Neural progenitor cell (in vitro differentiated cells): ENCODE measurements at places on chromosomes 1 and 21.

GRCh38 chr1:8925406-8925805 is 20.3 kb upstream of the CA6 start:
- DNase-seq = no peak

DNA sequence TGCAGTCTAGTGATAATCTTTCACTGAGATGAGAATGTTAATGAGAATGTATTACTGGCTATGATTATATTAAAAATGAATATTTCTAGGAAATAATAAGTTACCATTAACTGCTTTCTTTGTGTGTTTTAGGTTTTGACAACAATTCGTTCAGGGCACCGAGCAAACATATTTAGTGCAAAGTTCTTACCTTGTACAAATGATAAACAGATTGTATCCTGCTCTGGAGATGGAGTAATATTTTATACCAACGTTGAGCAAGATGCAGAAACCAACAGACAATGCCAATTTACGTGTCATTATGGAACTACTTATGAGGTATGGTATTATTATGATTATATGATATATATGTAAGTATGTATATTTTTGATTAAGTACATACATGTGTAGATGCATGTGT is 37.8 kb upstream of the MPC2 start:
- DNase-seq = no peak

DNA sequence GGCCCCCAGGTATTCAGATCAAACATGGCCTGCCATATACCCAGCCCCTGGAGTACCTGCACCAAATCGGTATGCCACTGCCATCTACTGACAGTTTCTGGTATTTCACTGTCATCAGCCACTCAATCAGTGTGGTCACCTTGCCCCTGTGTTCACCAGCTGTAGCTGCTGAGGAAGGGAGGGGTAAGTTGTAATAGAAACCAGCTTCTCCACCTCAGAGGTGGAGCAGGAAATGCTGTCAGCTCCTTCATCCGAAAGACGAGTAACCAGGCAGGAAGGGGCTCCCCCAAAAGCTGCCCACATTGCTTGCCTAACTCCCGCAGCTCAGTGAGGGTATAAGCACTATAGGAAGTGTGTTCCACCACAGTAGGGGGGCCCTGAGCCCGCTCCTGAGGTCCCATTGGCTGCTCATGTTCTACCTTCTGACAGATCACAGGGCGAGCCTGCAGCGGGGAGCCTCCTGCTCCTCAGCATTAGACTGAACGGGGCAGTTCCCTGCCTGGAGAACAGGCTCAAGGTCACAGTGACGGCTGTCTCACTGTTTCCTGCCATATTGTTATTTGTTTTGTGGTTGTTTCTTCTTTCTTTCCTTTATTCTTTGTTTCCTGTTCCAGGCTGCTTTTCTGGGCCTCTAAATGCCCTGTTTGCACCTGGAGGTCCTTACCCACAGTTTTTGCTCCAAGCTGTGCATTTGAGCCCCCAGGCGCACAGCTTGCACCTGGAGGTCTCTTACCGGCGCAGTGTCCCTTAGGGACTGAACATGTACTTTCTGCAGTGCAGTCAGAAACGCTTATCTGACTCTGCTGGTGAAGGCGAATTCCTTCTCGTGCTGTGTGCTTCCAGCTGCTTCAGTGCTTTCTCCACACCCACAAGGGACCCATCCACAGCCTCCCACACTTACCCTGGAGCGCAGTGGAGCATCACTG is 1638.3 kb downstream of the MRPL39 start:
- peak; percentile 35 for DNase-seq

DNA sequence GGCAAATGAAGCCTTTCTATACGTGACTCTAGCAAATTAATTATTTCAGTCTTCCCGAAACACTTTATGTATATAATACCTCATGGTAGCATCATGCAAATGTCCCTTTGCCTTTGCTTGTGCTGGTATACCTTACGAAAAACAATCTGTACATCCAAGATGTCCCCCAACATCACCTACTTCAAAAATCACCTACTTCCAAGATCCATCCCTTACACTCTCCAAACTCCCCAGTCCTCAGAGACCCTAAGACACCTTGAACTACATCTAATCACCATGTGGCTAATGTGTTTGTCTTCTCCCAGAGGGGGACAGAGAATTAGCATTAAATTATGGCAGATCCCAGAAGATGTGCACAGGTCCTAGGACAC is 46.5 kb upstream of the CRNN start:
- DNase-seq = no peak

DNA sequence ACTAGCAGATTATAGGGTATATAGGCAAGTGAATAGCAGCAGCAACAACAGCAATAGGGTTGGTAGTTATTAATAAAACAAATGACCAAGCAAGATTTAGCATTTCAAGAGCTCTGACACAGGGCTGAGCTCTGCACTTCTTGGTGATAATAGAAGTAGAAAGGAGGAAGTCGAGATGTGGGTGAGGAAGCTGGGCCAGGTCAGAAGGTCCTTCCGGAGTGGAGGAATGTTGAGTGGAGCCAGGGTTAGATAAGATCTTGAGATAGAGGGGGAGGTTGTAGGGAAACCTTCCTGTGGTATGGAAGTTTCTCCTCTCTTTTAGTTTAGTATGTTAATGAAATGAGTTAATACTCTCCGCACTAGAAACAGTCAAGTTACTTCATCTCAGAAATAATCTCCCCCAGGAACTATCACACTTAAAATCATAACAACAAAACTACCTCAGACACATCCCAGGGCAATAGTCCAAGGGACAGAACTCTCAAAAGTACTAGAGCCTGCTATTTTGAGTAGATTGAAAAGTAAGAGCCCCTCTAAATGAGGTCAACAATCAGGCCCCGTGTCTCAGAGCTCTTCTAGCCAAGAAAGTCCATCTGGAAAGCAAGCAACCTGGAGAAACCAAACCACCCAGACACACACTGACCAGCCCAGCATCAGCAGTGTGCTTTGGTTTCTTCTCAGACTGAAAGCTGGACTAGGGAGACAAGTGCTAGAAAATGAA is 45.4 kb upstream of the ATP1B1 start:
- no peak for DNase-seq

DNA sequence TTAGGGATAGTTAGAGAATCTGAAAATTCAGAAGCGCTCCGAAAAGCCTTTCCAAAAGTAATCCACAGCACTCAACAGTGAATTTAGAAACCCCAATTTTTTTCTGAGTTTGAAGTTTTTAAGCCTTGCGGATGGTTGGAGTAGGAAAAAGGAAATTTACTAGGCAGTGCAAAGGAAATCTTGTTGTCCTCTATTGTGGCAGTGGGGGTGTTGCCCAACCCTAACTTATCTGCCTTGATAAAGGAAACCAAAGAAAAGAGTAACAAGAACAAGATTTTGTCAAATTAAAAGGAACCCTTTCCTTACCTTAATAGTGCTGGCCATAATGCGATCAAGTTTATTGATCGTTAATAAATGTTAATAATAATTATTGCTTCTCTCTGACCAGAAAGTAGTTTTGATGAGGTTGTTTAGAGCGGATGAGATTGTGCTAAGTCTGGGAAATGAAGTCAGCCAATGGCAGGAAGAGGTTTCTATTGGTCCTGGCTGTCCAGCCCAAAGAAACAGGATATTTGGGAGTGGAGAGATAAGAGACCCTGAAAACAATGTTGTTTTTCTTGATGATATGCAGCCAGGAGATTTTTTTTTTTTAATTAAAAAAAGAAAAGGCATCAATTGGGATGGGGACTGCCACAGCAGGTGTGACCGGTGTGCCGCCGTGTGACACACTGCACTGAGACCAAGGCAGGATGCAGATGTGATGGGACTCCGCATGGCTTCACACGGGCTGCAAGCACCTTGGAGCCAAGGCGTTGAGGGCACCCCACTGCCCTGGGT is at the start of gene ERG:
Gene ERG (minus strand): TSS at position 421 of the 777 bp plus-strand sequence. CDS start 97 bp downstream, at position 324.
- no peak for DNase-seq

DNA sequence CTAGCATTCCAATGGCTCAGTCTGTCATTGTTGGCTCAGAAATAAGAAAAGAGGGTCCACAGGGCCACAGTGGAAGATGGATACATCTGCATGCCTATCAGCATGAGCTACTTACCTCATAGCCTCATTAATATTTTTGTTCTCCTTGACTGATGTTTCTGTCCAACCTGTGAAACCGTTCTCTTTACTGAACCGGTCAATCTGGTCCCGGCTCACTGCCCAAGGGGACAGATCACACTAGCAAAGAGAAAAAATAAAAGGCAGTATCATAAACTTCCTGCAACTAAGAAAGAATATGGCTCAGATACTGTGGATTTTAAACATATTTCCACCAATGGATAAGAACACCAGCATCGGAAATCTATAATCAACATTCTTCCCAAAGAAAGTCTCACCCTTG is 4.7 kb downstream of the RAB29 start:
- DNase-seq = no peak

DNA sequence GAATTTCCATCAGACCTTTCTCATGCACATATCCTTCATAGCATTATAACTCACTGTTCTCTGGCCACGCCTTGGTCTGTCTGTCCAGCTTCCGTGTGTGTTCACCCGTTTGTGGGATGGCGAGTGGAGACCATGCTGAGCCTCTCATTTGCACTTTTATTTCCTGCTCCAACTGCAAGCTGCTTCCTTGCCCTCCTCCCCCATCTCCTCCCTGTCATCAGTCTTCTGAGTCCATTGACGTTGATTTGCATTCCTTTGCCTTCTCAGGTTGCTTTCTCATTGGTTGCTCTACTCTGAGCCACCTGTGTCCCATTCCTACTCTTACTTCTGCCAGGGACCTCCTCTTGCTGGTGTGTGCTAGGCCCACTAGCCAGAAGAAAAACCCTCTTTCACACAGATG is 146.4 kb downstream of the NOS1AP start:
- peak; percentile 41 for DNase-seq

- no peak for DNase-seq
These were observed 945 bp upstream of the WNT9A start for GRCh38 chr1:227948493-227949260.

DNA sequence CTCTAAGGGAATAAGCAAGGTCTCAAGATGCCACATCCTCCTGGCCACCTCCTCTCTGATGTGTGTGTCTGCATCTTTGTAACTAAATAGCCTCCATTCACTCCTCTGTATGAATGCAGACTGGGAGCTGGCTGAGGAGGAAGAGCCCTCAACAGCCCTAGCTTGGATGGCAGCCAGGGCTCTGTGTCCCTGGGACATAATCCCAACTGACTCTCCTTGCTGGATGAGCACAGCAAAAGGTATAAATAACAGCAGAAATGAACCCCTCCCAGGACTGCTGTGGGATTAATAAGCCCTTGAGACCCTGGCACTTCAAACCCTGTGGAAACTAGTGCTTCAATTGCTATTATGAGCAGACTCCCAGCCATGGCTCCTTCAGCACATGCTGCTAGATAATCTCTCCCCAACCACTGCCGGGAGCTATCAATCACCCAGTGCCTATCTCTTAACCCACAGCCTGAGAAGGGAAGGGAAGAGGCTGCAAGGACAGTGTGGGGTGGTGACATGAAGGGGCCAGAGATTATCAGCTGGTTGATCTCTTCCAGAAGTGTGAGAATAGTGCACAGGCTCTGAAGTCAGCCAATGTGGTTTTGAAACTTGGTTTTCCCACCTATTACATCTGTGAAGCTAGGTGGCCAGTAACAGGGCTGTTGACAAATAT is 152.2 kb downstream of the TNR start:
- no peak for DNase-seq

GRCh38 chr21:39918558-39918957 is 51.3 kb downstream of the PCP4 start:
- no peak for DNase-seq

DNA sequence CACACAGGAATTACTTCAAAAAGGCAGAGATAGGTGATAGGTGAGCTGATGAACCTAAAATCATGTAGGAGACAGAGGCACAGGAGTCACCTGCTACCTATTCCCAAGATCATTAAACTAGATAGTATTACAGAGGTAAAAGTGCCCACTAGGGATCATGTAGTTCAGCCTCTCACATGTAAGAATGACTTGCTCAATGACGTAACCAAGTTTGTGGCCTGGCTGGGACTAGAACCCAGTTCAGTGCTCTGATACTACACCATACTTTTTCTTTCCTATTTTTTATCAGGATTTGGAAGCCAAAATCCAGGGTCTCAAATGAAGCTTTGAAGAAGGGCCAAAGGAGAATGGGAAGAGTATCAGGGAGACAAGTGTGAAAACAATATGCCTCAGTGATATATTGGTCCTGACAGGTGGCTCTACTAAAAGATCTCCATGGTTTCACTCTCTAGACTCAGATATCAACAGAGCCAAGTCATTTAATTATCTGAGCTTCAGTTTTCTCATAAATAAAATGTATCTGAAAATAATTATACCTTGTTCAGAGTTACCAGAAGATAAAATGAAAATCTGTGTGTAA is 87.3 kb upstream of the SLFNL1 start:
- DNase-seq = no peak

- no peak for DNase-seq
These were observed 144.4 kb upstream of the USP24 start for GRCh38 chr1:55359611-55360010.

DNA sequence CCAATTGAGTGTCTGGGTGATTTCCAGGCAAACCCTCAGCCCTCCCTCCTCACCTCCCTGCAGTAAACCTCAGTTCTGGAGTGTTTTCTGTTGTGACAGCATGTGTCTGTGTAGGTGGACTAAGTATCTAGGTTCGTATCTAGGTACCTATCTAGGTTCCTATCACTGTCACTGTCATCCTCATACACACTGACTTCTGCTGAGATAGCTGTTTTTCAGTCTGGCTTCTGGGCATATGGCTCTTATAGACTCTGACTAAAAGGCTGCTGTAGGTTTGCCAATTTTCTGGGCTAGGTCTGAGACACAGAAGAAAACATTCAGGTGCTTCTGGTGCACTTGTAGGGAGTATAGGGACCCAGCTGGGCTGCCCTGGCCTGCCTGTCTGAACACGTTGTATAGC is 8.1 kb upstream of the TRIM67 start:
- DNase-seq = no peak

GRCh38 chr1:9084906-9085305 is 15.5 kb upstream of the SLC2A5 start:
- DNase-seq = no peak

GRCh38 chr21:39096754-39097153 is 86.5 kb downstream of the PSMG1 start:
- DNase-seq = peak; percentile 18
